ENCODE measurements at places on chromosomes 1 and 21. TPM values are rescaled to one million over a fixed set of nuclear protein-coding genes. Genes with fewer than 3 reads are reported as not detected.

Gene MROH7
- not detected for total RNA-seq

GRCh38 chr1:111199329-111199728, 1.1 kb downstream of the DENND2D start:
- DNase-seq = no peak

Gene MLLT11
- 12.3 TPM for total RNA-seq

DNA sequence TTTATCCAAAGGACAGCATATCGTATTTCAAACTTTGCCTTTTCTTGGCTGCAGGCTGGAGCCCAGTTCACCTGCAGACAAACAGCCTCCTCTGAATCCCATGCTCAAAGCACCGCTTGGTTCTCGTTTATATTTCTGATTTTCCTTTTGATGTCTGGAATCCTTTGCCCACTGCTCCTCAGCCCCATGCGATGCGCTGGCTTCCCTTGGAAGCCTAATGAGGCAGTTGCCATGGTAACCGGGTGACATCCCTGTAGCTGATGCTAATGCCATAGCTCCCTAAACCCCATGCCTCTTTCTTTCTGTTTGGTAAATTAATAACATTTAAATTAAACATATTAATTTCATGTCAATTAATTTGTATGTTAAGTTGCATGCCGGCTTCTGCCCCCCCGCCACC, 327.1 kb downstream of the PRDM2 start:
- no peak for DNase-seq

Gene C1orf226
- 2.6 TPM for total RNA-seq

DNA sequence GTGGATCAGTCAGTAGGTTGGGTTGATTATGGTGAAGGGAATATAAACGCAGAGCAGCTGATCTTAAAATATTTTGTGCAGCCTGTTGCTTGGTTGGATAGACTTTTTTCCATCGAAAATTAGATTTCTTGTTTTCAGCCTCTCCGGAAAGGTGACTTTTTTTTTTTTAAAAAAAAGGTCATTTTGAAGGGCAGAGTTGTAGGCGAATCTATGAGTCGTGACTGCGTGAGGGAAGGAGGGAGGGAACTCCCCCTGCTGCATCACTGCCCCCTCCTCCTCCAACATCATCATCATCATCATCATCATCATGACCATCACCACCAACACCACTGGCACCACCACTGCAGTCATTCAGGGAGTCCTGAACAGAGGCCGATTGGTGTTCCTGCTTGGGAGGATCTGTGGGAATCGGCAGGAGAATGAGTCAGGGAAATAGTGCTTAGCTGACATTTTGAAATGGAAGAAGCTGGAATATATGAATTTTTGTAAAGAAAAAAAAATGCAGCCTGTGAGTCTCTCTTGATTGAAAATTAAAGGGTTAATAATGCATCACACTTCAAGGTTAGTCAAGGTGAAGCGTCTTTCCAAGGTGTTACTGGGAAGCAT, 1.2 kb downstream of the ATP1B1 start:
- DNase-seq = peak; percentile 57
